ENCODE measurements at places on chromosomes 1 and 21.

GRCh38 chr1:84571150-84571535 lies 3.1 kb downstream of the CTBS start:
- no peak for DNase-seq

GRCh38 chr21:28899744-28900143 lies 92.9 kb downstream of the LTN1 start:
- DNase-seq: no peak

DNA sequence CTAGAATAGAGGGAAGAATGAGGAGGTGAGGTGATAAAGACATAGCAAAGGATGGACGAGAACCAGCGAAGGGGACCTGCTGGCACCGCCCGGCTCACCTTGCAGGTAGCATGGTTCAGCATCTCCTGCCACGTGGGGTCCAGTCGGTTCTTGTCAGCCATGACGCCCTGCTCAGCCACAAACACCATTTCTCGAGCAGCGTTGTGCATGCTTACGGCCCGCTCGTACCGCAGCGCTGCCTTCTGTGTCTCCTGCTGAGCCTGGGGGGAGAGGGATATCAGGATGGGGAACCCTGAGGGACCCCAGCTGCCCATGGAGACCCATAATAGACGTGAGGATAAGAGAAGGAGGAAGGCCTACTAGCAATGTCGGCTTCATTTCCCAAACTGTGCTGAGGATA lies 11.4 kb downstream of the SH3BP5L start:
- no peak for DNase-seq

GRCh38 chr1:112440574-112440973 lies 44.6 kb downstream of the CTTNBP2NL start:
- no peak for DNase-seq

DNA sequence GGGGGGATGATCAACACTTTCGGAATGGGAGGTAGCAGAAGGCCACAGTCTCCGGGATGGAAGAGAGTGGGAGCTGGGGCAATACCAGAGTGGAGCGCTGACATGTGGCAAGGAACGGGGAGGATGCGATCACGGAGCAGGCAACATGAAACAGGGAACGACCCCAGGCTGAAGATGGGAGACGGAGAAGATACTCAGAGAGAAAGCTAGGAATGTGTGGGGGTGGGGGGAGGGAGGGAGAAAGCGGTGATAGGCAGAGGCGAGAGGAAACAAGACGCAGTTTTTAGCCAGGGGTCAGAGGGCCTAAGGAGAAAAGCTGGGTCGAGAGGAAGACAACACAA lies 577 bp downstream of the RAB3GAP2 start:
- DNase-seq: no peak

GRCh38 chr1:64228167-64228957 lies 24.9 kb downstream of the UBE2U start:
- DNase-seq: no peak

- DNase-seq: no peak
These were observed 106.5 kb upstream of the EDEM3 start for GRCh38 chr1:184860985-184861754.

DNA sequence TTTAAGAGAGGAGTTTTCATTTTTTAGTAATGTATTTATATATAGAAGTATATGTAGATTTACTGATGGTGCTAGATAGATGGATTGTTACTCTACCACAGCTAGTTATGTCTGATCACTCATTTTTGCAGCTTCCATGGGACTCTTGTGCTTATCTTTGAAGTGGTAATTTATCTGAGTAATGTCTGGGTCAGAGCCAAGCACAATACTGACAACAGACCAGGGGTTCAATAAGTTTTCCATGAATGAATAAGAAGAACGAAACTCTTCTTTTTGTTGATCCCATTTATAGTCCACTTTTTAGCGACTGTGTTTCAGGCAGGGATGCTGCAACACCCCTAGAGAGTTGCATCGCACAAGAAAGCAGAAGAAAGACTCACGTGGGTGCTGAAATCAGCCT lies 935.2 kb downstream of the PLA2G4A start:
- DNase-seq: no peak

- DNase-seq: no peak
These were observed 73.5 kb upstream of the LRRC7 start for GRCh38 chr1:69494221-69494620.

DNA sequence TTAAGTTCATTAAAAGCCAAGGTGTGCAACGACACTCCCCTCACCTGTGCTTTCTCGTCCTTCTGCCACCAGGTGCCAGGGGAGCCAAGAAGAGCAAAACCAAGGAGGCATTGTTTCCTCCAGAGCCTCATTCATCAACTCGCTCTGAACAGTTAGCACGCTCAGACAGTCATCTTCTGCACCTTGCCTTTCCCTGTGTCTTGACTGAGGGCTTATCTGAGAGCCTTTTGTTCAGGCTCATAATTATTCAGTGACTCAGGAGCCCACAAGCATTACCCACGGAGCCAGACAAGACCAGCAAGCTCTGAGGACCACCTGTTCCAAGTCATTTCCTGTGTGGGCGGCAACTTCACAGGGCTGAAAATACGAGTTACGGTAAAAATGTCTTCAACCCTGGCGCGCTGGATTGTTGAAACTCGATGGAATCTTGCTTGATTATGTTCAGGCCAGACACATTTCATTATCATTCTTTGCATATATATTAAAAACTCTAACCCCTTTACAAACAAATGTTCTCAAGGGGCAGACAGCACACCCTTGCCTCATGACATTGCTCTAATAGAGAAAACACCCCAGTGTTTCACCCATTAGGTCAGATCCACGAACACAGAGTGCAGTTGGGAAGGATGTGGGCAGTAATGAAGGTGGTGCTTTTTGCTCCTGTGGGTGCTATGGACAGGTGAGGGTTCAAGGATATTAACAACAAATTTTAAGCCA lies 89.7 kb upstream of the RUNX1 start:
- DNase-seq: no peak

GRCh38 chr1:21793104-21793503 lies 10.2 kb upstream of the USP48 start:
- DNase-seq: no peak

DNA sequence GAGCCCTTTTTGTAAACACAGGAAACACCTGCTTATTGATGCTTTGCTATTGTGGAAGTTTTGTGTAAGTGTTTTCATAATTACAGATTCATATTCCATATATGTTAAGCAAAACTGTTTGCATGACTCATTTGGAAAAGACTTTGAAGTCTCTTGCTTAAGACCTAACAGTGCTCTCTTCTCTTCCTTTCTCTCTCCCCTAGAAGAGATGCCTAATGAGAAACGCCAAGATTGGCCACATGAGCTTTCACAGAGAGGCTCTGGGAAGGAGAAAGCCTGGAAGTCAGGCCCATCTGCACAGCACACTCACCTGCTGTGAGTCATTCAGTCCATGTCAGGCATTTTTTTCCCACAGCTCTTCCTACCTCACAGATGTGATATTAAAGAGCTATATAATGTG lies 101.6 kb upstream of the PALMD start:
- DNase-seq: no peak

- DNase-seq: no peak
These were observed 66.3 kb downstream of the VPS26C start for GRCh38 chr21:37200641-37201480.

DNA sequence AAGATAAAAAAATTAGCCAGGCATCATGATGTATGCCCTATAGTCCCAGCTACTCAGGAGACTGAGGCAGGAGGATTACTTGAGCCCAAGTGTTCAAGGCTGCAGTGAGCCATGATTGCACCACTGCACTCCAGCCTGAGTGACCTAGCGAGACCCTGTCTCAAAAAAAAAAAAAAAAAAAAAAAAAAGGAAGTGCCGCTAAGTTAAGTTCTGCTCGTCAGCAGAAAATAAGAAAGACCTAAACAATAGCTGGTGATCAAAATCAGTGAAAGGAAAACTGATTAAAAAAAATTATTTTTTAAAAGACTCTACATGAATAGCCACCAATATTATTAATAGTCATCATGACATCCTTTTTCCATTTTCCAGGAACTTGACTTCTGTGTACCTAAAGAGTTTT lies 44.2 kb upstream of the MTR start:
- no peak for DNase-seq

DNA sequence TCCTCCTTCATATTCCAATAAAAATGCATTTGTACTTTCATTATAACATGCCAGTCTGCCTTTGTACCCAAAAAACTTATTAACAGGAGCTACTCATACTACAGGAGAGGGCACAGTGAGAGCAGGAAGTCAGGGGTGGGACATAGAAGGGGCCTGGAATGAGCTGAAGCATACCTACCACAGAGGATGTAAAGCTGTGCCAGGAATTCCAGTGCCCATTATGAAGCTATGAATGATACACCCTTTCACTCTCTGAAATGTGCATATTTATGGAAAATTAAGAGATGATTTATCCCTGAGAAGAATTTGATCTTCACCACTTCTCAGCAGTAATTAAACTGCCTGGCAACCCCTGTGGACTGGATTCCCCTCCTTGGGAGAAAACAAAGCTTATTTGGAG lies 65.8 kb downstream of the ATP5PO start:
- no peak for DNase-seq

DNA sequence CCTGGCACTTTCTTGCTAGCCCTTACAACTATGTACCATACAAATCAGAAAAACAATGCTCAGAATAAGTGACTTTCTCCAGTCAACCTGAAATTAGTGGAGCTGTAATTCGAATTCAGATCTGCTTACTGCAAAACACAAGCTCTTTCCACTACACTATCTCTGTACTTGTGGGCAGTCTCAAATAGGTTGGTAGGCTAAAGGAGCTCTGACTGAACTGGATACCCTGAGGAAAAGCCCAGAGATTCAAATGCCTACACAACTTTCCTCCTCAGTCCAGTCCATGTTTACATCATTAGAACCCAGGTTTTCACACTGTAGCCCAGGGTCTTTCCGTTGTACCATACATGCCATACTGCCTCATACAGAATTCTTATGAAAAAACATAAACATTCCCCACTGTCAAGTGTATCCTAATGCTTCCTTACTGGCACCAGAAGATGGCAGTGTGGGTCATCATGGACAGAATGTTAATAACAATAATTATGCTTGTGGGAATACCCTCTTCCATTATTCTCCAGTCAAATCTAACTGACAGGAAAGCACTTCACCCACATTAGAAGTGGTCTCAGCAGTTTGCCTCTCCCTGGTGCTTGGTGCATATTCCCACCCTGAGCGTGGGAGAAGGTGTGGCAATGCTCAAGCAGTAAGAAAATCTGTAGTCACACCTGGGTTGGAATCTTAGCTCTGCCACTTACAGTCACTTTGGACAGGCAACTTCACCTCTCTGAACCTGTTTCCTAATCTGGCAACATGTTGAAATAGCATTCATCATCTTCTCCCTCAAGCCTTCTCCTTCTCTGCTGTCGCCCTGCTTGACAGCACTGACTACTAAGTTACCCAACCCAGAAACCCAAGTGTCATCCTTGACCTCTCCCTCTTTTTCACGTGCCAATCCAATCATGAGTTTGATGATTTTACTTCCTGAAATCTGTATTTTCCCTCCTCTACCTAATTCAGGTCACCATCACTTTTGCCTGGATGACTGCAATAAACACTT lies 14.4 kb upstream of the ZFYVE9 start:
- no peak for DNase-seq

DNA sequence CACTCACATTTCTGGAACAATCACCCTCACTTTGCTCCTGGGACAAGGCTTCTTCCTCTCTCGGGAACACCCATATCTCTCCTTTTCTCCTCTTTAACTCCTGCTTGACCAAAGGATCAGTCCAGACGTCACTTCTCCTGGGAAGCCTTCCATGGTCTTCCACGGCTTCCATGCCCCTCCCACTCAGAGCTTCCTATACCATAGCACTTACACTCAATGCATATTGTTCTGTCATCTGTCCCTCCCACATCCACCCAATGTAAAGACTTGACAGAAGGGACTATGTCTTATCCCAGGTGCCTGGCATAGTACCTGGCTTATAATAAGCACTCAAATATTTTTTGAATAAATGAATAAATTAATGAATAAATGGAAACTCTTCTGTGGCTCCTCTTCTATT lies 28.2 kb downstream of the CD34 start:
- no peak for DNase-seq

DNA sequence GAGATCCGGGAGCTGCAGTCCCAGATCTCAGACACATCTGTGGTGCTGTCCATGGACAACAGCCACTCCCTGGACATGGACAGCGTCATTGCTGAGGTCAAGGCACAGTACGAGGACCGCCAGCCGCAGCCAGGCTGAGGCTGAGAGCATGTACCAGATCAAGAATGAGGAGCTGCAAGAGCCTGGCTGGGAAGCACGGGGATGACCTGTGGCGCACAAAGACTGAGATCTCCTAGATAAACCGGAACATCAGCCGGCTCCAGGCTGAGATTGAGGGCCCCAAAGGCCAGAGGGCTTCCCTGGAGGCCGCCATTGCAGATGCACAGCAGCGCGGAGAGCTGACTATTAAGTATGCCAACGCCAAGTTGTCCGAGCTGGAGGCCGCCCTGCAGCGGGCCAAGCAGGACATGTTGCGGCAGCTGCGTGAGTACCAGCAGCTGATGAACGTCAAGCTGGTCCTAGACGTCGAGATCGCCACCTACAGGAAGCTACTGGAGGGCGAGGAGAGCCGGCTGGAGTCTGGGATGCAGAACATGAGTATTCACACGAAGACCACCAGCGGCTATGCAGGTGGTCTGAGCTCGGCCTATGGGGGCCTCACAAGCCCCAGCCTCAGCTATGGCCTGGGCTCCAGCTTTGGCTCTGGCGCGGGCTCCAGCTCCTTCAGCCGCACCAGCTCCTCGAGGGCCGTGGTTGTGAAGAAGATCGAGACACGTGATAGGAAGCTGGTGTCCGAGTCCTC lies 25.5 kb downstream of the ETV3L start:
- no peak for DNase-seq

GRCh38 chr1:202164271-202165037 lies 4.1 kb upstream of the PTPN7 start:
- no peak for DNase-seq

DNA sequence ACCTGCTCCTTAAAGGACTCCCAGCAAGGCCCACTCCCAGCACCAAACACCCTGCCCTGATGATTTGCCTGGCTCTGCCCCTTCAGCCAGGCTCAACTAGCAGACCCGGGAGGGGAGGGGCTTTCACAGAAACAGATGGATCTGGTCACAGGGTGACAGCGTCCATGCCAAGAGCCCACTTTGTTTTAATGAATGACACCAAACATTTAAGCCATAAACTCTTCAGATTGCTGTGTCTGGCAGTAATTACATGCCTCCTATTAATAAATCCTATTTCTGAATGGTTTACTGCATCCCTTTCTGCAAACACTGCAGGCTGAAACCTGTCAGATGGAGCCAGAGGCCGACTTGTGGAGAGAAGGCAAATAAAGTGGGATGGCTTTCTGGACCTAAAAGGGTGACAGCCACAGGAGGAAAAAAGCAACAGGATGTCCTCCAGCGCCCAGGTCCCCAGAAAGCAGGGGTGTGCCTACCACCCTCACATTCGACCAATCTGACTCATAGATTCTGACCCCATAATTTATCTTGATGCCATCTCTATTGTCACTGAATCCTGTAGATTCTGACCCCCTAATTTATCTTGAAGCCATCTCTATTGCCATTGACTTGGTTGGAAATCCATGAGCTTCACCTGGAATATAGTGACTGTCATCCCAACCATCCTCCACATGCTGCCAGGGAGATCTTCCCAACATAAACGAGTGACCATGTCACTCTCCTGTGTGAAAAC lies 200.9 kb downstream of the PLPP3 start:
- DNase-seq: no peak
